ENCODE measurements at places on chromosomes 11 and 22.

GRCh38 chr11:120655589-120655988 is 144.0 kb downstream of the GRIK4 start:
- no peak for DNase-seq

DNA sequence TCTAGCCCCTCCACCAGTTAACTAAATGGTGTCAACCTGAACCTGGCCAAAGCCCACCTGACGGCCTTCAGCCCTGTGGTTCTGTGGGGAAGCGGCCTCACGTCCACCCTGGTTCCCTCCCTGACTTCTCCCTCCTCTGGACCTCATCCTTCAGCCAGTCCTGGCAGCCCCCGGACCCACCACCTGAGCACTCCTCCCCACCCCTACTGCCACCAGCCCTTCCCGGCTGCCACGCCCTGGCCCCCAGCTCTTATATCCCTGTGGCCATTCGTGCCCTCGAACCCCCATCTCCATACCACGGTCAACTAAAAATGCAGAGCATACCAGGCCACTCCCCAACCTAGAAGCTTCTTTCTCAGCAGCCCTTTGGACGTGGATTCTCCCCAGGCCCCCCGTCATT is 4.2 kb upstream of the MDK start:
- no peak for DNase-seq

DNA sequence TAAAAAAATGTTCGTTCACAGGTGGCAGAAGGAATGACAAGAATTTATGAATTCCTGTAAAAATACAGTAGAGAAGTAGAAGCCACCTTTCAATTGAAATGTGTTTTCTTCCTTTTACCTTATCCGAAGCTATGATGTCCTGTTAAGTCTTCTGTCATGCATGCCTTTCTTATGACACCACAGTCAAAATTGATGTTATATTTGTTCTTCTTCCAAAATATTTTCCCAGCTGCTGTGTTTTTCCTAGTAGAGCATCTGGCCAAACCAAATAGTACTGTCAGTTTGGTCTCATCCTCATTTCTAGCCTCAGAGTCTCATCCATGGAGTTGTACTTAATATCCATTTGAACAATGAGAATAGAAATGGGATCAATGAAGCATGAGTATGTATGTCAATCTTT is 206.1 kb downstream of the PGR start:
- DNase-seq: peak; percentile 47

GRCh38 chr11:129248618-129249017 is 56.5 kb upstream of the ARHGAP32 start:
- peak; percentile 66 for DNase-seq

DNA sequence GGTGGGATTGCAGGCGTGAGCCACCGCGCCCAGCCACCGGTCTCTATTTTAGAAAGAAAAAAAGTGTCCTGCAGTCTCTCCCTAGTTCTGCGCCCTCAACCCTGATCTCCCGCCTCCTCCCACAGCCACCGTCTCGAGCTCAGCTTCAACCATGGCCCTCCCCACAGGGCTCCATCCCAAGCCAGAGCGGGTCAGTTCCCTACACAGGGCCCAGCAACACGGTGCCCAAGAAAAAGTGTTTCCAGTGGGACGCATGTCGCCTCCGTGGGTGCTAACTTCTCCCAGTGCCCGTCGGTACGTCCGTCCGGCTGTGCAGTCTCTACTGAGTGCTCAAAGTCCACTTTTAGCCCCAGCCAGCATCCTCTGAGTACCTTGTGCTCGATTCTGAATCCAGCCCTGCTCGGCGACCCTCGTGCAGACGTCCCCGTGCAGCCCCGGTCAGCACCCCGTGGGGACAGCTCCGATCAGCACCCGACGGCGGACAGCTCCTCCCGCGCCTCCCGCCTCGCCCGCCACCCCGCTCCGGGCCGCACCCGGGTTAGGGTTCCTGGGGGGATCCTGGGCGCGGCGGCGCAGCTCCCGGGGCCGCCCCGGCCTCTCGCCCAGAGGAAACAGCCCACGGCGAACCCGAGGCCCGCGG is 657 bp upstream of the MAPK8IP2 start:
- no peak for DNase-seq

DNA sequence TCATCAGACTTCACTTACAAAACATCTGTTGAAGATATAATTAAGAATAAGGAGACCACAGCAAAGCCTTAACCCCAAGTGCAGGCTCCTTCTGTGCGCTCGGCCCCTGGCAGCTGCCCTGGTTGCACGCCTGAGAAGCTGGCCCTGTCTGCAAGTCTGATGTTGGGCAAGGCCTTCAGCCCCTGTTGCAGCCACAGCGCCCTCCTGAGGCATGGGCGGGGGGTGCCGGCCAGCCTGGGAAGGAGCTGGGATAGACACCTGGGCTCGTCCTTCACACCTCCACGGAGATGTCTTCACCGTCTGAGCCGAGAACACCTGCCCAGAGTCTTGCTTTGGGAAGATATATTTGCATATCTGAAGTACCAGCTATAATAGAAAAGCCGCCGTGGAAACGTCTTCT is 104.1 kb downstream of the MPPED1 start:
- no peak for DNase-seq

DNA sequence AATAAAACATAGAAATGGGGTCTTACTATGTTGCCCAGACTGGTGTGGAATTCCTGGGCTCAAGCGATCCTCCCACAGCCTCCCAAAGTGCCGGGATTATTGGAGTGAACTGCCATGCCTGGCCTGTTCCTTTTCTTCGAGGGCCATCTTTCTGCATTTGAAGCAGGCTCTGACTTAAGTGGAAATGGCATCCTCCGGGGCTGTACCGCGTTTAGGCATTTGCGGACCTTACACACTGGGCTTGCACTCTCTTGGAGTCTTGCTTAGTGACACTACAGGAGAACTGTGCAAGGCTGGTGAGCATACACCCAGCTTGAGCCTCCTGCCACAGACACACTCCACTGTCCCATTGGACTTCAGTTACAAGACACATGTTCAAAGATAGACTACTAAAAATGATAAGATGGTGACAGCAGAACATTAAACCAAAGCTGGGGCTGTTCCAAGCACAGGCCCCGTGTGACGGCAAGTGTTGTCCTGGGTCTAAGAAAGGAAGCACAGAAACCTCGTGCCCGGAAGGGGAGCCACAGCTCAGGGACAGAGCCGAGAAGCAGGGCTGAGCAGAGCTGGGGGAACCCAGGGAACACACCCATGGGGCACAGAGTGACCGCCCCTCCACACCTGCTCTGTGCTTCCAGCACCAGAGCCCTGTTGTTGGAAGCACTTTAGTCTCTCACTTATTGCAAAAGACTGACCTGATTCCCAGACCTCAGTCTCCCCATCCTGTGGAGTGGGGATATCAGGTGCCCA is 59.0 kb upstream of the SHANK2 start:
- DNase-seq: no peak

DNA sequence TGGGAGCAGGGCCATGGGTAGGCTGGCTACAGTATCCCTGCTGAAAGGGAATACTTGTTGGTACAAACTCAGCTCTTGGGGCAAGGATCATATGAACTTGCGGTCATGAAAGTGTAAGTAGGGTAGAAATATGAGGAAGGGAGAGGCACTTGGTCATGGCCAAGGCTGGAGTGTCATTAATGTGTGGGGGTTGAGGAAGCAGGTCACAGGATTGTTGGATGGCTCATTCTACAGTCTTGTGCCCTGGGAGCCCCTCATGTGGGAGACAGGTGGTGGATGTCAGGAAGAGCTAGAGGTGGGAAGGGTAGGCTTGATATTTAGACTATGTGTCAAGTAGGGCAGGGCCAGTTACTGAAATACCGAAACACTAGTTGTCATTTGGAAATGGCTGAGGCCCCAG is 95.5 kb downstream of the RRM1 start:
- no peak for DNase-seq

DNA sequence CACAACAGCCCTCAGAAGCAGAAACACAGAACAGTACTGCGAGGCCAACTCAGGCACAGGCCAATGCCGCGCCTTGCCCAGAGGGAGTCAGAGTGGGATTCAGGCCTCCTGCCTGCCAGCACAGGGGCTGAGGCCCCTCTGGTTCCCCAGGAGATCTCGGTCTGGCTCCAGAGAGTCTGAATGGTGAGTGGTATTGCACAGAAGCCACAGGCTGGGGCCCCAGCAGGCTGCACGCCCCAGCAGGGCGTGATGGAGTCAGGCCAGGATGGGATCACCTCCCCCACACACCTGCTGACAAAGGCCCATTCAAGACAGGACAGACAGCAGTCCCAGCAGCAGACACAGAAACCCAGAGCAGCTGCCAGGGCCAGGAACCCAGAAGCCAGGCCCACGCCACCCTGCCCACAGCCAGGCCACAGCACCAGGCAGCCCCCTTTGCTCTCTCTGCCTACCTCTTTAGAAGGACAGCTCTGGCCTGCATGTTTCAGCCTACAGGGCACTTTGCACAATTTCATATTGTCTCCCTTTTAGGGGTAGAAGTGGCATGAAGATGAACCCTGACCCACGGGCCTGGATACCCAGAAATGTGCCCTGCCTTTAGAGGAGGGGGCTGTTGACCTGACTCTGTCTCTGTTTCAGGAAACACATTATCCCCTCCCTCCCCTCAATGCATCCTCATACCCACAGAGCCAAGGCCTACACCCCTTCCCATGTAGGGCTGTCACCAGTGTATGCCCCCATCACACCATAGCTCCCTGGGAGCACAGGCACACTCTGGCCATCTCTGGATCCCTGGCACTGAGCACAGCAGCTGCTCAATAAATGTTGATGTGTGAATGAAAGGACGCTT is 6.1 kb downstream of the FXYD6 start:
- DNase-seq: no peak
